Activated T-cell treated with anti-CD3 and anti-CD28 coated beads for 1 hour (primary cell): ENCODE measurements at places on chromosomes 5 and 9.

- no peak for DNase-seq
These were observed 49.1 kb upstream of the TEK start for GRCh38 chr9:27059907-27060306.

DNA sequence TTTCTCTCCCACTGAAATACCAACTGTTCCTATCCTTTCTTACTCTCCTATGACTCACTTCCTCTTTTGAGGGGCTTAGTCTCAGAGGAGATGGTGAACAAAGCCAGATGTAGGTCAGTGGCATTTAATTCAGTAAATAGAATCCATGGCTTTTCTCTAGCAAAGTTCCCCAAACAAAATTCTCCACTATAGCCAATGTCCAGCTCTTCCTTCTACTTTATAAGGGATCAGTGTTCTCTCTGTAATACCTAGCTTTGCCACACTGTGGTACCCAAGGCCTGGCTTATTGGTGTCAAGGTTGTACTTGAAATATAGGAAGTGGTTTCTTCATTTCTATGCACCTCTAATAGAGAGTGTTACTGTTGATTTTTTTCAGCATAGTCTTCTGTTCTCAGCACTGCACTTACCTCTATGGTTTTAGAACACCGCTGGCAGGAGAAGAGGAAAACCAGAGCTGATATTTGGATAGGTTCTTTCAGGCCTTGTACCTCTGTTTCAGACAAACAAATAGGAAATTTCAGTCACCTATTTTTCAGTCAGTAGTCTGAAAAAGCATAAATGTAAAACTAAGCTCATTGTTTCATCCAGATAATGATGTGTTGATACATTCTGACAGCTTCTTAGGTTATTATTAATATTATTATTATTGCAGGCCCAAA is 40.6 kb upstream of the ITGA2 start:
- peak; percentile 35 for DNase-seq

- no peak for DNase-seq
These were observed 68.5 kb downstream of the GHR start for GRCh38 chr5:42491699-42492098.

DNA sequence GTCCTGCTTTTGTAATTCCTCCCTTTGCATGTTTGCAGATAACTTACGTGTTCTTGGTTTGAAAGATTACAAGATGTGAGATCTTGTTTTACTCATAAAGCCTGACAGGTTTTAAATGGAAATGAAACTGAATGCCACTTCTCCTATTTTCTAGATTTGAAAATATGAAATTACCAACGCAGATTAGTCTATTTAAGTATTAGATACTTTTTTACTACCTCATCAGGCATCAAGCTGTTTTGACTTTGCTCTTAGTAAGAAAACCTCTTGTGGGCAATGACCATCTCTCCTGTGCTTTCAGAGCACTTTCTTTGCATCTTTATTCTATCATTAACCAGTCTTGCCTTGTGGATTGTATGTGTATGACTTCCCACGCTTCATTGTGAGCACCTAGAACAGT is 3.5 kb downstream of the DMXL1 start:
- no peak for DNase-seq

DNA sequence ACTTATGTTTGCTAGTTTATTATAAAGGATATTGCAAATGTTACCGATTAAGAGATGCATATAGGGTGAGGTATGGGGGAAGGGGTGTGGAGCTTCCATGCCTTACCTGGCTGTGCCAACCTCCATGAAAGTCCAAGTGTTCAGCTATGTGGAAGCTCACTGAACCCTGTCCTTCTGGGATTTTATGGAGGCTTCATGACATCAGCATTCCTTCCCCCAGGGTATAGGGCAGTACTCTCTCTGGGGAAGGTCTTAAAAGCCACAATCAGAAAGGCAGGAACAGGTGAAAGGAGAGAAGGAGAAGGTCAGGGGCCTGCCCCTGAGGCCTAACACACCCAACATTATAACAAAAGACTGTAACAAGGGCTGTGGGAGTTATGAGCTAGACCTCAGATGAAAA is 592.6 kb downstream of the PDE4D start:
- DNase-seq: no peak

GRCh38 chr9:108759399-108759798 is 96.4 kb downstream of the ACTL7B start:
- no peak for DNase-seq
